ENCODE measurements at places on chromosomes 3 and 15.

- DNase-seq, result no peak
These were observed 144.3 kb upstream of the PFN2 start for GRCh38 chr3:150114873-150115540.

GRCh38 chr3:14606669-14607339, 44.8 kb upstream of the CCDC174 start:
- no peak for DNase-seq

DNA sequence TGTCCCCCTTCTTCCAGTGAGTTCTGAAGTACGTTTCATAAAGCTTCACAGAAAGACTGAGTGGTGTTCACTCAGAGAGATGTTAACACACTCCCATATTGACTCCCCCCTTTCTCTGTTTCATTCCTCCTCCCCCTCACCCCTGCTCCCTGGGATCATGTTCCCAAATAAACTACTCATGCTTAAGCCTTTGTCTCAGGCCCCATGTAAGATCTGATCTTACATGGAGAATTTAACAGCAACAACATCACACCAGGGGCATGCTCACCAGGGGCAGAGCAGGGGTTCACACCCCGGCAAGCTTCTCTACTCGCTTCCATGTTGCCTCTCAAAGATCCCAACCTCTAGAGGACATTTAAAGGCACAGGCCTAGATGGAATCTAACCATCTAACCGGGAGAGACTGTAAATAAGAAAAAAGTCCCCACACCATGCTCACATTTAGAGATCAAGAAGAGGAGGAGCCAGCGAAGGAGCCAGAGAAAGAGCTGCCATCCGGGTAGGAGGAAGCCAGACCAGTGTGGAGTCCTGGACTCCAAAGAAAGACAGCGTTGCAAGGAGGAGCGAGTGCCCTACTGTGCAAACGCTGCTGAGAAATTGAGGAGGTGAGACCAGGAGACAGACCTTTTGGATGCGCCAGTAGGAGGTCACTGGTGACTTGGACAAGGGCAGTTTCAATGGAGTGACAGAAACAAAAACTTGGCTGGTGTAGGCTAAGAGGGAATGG, 21.4 kb upstream of the SRP14 start:
- DNase-seq, result no peak

DNA sequence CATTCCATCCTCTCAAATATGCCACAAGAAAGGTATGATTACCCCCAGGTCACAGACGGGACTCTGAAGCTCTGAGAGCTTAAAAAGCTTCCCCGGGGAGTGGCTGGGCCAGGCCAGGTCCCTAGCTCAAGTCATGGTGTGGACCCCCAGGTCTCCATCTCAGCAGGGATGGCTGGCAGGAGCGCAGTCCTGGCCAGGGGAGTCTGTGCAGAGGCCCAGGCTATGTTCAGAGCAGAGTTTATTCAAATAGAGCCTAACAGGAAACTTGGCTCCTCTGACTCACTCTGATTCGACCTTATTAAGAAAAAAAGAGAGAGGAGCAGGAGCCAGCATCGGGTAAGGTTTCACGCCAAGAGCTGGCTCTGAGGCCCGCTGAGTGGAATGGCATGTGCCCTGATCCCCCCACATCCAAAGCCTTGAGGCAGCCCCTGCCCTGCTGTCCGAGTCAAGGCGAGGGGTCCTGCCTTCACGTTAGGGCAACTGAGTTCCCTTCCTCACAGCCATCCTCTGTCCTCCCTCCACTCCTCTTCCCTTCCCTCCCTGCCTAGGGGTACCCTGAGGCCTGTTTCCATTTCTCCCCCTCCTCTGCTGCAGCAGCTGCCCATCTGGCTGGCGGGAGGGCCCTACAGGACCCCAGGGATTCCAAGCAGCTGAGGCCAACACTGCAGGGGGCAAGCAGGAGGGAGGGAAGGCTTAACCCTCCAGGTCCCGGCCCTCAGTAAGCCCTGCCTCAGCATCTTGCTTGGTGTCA, 1.9 kb upstream of the LOXL1 start:
- peak; percentile 47 for DNase-seq

- DNase-seq, result no peak
These were observed 70.9 kb upstream of the RGMA start for GRCh38 chr15:93159930-93160329.

DNA sequence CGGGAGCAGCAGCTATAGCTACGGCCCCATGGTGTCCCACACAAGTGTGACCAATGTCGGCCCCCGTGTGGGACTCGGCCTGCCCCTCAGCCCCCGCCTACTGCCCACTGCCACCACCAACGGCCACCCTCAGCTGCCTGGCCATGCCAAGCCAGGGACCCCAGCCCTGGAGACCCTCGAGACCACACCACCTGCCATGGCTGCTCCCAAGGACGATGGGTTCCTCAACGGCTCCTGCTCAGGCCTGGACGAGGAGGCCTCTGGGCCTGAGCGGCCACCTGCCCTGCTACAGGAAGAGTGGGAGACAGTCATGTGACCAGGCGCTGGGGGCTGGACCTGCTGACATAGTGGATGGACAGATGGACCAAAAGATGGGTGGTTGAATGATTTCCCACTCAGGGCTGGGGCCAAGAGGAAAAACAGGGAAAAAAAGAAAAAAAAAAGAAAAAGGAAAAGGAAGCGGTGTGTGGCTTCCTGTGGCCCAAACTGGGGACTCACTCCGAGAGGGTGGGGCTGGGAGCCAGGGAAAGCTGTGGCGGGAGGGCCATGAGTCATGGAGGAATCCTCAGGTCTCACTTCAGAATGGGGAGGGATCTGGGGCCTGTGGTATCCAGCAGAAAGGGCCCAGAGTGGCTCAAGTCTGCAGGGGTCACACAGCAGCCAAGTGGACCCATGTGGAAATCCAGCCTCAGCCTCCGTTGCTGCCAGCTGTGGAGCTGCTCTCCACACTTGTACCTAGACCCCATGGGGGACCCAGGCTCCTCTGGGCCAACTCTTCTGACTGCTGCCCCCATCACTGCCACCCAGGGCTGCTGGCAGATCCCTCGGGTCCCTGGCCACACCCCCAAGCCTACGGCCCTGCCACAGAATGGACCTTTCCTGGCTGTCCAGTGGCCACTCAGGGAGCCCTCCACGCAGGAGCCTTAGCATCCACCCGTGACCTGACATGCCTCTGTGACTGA, 26.1 kb downstream of the PTH1R start:
- no peak for DNase-seq

DNA sequence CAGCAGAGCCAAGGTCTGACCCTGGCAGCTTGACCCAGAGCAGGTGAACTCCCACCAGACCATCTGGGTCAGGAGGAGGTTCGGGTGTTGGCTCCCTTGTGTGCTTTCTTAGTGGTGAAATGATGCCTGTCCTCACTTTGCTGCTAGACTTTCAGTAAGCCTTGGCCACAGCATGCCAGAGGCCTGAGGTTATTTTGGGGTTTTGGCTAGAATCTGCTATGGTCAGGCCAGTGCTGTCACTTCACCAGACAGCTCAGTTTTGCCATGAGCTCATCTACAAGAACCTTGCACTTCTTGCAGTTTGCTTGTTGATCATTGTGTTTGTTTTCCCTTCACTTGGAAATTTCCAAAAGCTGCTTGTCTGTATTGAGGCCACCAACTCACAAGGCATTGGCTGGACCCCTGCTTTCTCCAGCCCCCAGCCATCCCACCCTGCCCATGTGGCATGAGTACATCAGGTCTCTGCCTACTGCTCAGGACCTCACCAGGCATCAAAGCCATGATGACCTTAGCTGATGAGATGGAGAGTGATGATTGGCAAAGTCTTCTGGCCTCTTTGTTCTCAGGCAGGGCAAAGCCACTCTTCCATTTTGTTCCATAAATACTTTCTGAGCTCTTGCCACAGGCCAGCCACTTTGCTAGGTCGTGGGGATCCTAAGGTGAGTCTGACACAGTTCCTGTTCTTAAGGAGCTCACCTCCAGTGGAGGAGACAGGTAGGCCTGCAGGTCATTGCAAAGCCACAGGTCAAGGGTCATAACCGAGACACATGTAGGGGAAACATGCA, 122.6 kb downstream of the ARNT2 start:
- no peak for DNase-seq

GRCh38 chr3:128278761-128279600, 125.7 kb downstream of the EEFSEC start:
- peak; percentile 32 for DNase-seq

DNA sequence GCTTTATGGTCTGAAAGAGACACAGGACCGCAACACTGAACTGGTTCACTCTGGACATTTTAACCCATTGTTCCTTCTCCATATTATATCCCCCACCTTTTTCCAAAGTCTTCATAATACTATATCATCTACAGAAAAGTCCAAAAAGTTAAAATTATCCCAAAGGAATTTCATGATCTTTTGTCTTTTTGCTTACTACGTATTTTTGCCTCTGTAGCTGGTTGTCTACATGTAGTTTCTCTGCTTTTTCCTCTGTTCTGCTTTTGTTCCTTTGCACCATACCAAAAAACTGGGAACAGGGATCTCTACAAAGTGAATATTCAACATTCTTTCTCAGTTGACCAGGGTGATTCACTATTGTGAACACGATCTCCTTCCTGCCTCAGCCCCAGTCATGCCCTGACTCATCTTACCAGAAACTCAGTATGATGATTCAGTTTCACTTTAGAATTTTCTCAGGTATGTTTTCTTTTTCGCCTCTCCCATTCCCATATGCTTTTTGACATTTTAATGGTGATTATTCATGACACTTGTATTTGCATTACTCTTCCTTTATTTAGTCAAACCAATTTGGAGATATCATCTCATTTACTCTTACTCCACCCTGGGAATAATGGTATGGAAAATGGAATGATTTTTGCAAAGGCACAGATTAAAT, 14.5 kb downstream of the EMC4 start:
- DNase-seq, result peak; percentile 63

GRCh38 chr3:162161595-162161994, 665.0 kb downstream of the OTOL1 start:
- no peak for DNase-seq

GRCh38 chr15:99108993-99109392, 4.1 kb downstream of the SYNM start:
- DNase-seq, result no peak

- no peak for DNase-seq
These were observed 7.0 kb downstream of the RASL12 start for GRCh38 chr15:65060641-65061397.

- no peak for DNase-seq
These were observed 27.6 kb upstream of the VEPH1 start for GRCh38 chr3:157530637-157531300.

DNA sequence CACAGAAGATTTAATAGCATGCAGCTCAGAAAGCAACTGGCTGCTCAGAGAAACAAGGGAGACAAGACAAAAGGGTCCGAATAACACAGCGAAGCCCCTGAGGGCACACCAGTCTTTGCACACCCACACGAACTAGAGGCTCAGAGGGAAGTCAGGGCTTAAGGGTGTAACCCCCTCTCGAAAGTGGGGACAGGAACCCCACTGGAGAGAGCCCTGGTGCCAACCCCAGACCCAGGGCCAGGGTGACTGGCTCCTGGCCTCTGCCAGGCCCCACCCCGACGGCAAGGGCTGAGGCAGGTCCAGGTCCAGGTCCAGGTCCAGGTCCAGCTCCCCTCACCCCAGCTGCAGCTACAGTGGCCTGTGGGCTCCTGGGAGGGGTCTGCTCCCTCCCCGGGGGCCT, 10.5 kb upstream of the PRR23E start:
- no peak for DNase-seq

DNA sequence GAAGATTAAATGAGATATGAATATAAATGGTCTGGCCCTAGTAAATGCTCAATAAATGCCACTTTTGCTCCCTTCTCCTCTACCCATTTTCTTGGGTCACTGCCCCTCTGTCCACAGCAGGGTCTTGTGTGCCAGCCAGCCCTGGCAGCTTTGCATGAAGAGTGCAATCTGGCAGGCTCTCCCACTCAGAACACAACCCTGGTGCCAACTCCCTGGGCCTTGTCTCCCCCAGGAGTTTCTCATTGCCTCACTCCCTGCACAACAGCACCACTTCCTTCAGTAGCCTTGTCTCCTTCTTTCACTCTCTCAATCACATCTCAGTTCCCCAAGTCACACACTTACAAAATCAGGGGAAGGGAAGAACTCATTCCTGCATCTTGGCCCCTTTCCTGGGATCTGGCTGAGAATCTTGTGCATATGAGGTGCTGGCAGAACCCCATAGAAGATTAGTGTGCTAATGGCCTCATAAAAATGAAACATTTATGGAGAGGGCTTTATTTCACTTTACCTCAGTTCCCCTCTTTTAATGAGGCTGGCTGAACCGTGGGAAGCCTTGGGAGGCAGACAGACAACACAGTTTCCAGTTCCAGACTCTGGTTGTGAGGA, 445.9 kb upstream of the PROK2 start:
- no peak for DNase-seq

DNA sequence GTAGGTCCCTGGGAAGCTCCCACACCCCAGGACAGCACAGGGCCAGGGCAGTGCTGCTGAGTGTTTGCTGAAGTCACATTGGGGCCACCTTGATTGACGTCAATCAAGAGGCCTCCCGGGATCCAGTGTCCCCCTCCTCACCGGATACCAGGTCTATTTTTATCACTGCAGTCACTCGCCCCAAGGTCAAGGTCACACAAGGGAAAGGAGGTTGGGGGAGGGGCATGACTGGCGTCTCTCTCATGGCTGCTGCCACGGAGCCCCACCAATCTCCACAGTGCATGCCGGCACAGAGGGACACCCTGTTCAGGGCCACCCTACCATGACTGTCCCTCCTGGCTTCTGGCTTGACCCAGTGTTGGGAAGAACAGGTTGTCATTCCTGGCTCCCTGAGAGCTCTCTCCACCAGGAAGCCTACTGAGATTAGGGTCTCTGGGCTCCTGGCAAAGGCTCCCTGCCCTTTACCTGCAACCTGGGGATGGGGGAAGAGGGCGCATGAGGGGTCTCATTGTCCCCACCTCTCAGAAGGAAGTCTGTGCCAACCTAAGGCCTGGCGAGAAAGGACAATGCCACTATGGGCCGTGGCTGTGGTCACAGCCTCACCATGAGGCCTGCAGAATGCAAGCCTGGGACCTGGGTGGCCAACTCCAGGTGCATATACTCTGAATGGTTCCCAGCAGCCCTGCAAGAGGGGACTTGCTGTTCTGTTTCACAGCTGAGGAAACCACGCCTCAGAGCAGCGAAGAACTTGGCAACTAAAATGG, 1.5 kb downstream of the MYL3 start:
- DNase-seq, result no peak
